H1 (cell line): ENCODE measurements at places on chromosomes 6 and 20. TPM values are rescaled to one million over a fixed set of nuclear protein-coding genes. Genes with fewer than 3 reads are reported as not detected.

MAPK13 gene
- total RNA-seq = 14.1 and 15.2 TPM in 2 replicates

DDO gene
- not detected in 2 replicates for total RNA-seq

EPPIN gene
- 0.13 TPM in 1 of 2 replicates, not detected in the other for total RNA-seq

SSTR4 gene
- not detected in 2 replicates for total RNA-seq

B4GALT5 gene
- total RNA-seq = 73.5 and 75.4 TPM in 2 replicates

SRSF12 gene
- 4.2 and 4.9 TPM in 2 replicates for total RNA-seq

GRM1 gene
- 0.78 and 1.3 TPM in 2 replicates for total RNA-seq
